Stimulated activated CD8-positive, alpha-beta memory T cell treated with anti-CD3 and anti-CD28 coated beads, Interleukin-15, amount 100 ng/mL, for 4 hours (primary cell): ENCODE measurements at places on chromosomes 11 and 22.
A peak's percentile ranks its signal among the peaks of the same experiment; 100 is the strongest.

- DNase-seq: no peak
Measured at GRCh38 chr11:44359162-44359561, 49.2 kb upstream of the ALX4 start.

DNA sequence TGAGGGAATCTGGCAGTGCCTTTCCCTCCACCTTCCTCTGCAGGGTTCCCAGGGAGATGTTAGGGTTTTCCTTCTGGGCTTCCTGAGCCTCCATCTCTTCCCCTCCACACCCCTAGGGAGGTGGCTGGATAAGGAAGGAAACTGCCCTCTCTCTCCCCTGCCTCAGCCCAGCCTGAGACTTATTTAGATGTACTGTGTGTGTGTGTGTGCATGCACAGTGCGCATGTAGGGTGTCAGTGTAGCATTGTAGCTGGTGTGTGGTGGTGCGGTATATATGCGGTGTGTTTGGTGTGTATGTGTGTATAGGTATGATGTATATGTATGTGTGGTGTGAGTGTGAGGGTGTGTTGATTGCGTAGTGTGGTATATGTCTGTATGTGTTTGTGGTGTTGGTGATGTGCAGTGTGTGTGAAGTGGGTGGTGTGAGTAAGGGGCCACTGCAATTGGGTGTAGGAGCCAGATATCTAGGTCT lies 1.5 kb downstream of the FXYD6 start:
- no peak for DNase-seq

- DNase-seq: no peak
Measured at GRCh38 chr22:49528420-49528720, 299.3 kb downstream of the BRD1 start.

DNA sequence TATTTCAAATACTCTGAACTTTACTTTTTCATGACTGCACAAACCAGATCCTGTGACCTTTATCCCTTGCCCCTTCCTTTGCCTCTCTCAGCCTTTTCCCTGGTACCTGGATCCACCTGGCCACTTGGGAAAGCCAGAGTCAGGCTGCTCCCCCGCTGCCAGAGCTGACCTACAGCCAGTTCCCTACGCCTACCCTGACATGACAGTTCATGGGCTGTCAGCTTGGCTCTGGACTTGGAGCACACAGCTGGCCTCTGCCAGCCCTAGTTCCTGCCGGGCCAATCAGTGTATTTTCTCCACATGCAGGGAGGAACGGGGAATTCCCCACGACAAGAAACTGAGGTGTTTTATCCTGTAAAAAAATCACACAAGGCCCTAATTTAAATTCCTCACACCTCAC lies 382.6 kb downstream of the INSC start:
- DNase-seq: no peak

DNA sequence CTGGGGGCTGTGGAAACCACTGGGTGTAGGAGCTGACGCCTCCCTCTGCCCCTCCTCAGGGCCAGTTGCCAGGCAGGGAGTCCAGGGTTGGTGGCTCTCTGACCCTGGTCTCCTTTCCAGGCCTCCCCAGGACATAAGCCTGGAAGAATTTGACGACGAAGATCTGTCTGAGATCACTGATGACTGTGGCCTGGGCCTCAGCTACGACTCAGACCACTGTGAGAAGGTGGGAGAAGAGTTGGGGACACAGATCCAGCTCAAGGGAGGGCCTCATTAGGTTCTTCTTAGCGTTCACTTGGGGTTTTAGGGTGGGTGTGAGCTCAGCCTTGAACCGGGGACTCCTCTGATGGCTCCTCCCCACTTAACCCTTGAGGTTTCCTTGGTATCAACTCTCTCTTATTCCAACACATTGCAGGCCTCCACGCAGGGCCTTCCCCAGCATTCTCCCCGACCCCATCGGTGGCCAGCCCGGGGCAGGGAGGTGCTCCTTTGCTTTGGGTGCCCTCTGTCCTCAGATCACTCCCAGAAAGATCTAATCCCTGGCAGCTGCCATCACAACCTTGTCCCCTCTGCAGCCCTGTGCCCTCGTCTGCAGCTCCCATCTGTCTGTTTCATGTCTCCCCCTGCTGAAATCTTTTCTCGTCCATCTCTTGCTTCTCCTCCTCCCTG lies 1.2 kb downstream of the MAPK8IP2 start:
- DNase-seq: no peak

DNA sequence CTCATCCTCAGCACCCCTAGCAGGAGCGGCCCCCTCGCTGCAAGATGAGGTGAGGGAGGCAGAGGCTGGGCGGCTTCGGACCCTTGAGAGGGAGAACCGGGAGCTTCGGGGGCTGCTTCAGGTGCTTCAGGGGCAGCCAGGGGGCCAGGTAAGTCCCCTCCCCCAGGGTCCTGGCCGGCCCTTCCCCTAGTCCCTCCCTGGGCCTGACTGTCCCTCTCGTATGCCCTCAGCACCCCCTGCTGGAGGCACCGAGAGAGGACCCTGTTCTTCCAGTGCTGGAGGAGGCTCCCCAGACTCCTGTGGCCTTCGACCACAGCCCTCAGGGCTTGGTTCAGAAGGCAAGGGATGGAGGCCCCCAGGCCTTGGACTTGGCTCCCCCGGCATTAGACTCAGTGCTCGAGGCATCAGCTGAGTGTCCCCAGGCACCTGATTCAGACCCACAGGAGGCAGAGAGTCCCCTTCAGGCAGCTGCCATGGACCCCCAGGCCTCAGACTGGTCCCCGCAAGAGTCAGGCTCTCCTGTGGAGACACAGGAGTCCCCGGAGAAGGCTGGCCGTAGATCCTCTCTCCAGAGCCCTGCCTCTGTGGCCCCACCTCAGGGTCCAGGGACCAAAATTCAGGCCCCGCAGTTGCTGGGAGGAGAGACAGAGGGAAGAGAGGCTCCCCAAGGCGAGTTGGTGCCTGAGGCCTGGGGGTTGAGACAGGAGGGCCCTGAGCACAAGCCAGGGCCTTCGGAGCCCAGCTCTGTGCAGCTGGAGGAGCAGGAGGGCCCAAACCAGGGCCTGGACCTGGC lies 4.0 kb downstream of the CCDC88B start:
- no peak for DNase-seq

DNA sequence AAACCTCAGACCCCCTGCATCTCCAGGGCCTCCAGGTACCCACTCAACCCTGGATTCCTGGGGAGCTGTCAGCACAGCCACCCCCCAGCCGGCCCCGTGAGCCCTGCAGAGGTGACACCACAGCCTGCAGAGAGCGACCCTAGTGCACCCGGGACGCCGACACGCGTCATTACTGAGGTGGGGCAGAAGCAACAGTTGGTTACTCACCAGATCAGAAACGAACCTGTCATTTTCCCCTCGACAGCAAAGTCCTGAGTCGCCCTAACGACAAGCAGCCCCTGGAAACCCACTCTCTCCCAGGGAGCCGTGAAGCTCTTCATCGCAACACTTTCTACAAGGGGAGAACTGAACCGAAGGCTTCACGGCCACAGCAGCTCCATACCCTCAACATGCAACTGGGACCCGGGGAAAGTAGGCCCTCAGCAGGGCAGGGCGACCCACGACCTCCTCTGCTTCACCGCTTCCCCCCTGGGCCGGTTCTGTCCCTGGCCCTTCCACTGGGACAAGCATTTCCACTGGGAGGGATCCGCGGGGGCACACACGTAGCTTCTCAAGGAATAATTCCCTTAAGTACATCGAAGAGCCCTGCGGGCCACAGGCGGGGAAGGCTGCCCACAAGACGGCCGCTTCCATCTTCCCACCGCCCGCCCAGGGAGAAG lies 1.6 kb downstream of the BRD1 start:
- DNase-seq: peak; percentile 54

- no peak for DNase-seq
Measured at GRCh38 chr22:41001722-41002122, 50.5 kb downstream of the RBX1 start.

DNA sequence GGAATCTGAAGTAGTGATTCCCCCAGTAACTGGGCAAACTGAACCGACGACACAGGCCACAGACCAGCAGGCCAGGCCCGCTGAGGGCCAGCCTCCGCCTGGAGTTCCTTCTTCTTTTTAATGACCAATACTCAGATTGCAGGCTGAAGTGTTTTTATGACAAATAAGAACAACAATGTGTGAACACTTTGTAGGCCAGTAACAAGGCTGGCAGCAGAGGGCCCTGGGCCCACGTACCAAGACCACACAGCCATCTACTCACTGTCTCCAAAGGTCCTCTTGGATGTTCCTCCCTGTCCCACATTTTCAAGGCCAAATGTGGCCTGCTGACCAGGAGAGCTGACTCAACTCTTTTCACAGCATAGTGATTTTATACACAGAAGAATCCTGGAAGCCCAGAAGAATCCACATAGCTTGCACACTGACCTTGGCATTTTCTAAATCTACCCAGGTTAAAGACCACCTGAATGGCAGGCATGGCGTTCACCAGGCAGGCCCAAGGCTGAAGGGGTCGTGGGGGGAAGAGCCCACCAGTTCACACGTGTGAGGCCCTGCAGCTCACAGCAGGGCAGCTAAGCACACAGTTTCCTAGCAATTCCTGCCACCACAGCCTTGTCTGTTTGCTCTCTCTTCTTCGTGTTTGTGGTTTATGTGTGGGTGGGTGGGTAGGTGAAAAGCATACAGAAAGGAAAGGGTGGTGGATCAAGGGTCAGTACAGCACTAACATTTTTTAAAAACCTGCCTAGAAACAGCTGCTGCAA lies 13.3 kb downstream of the SMCO4 start:
- DNase-seq: no peak

DNA sequence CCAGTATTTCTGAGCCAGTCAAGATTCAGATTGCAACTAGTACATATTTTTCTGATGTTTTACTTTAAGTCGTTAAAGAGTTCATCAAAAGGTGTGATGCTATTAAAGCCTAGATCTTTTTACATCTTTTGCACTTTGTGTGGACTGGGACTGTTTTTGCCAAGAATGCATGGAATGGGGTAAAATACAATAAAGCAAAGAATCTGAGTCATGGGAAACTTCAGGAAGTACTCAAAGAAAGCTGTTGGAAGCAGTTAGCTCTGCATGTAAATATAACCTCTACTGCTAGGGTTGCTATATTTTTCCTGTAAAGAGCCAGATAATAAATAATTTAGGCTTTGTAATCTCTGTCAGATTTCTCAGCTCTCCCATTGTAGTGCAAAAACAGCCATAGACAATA lies 20.9 kb downstream of the ATXN10 start:
- no peak for DNase-seq

DNA sequence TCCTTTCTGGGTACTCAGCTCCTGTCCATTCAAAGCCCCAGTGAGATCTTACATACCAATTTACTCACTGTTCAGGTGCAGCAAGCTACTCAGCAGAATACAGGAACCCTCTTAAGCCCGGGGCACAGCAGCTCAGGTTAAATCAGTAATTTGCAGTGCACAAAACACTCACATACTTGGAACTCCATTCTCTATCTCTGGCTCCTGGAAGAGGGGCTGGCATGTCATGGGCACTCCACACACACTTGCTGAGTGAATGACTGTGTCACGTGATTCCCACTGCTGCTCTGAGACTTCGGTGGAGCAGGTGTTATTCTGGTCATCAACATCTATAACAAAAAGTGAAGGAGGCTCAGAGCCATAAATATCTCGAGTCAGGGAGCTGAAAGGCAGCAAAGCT lies 157.3 kb upstream of the BDNF start:
- no peak for DNase-seq

- no peak for DNase-seq
Measured at GRCh38 chr22:45580726-45581381, 78.2 kb downstream of the FBLN1 start.

DNA sequence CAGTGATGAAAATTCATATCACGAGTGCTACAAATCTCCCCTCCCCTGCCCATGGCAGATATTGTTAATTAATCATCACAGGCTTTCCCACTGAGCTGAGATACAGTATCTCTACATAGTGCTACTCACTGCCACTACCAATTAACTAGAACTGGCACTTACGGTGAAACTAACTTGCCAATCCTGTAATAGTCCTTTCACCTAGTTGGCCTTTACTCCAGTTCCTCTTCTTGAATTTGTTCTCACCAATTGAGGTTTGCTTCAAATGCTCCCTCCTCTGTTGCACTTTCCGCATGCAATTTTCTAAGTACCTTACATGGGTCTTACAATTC lies 11.9 kb upstream of the PRRG4 start:
- DNase-seq: no peak

DNA sequence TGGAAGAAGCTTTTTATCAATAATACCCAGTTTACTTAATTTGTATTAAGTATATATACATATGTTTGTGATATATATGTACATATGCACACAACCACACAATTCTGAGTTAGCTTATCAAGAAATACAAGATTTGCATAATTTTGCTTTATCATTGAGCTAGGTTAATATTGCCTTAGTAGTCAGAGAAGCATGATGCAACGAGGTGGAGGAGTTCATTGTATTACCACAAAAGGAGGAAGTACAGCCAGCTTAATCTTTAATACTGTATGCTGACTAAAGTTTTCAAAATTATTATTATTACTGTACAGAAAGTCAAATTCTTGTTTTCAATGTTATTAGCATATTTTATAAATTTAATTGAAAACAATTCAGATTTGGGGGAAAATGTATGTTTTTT lies 278.4 kb upstream of the PDGFD start:
- no peak for DNase-seq

DNA sequence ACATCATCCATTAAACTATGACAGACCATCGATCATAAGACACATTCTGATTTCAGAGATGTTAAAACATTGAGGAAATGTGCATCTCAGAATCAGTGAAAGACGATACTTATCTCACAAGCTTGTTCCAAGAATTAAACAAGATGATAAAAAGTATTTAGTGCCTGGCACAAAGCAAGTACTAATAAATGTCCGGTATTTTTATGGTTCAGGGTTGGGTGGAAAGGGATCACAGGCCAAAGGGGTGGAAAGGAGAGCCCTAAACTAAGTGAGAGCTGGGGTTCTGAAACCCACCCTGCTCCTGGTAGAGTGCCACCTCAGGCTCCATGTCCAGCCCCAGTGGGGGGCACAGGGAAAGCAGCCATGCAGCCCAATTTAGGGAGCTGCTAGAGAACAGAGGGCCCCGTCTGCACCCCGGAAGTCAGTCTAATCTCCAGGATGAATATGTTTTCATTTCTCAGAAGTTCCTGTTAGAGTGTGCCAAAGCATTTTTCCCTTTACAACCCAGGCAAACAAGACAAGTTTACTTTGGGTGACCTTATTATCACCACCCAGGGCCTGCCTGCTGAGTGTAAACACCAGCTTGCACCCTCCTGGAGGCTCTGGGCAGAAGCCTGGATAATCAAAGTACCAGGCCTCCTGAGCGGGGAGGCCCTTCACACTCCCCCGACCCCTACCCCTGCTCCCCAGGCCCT lies 3.8 kb upstream of the CREB3L1 start:
- DNase-seq: no peak

GRCh38 chr11:86582898-86583297 lies 89.5 kb downstream of the ME3 start:
- DNase-seq: no peak

DNA sequence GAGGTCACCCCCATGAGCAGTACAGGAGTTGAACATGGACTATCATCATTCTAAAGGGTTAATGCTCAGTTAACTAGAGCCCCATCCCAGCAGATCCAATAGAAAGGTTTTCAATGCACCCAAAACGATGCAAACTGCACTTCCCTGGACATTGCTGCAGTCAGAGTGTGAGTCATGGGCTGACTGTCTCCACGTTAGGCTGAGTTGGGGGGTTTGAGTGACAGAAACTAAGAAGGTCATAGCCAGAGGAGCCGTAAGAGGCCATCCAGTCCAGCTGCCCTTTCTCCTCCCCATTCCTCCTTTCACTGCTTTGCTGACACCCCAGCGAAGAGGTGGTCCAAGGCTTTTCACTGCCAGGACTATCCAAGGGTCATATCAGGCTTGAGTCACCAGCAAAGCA lies 10.5 kb upstream of the OR2AT4 start:
- no peak for DNase-seq

- no peak for DNase-seq
Measured at GRCh38 chr22:43356881-43357280, 13.7 kb upstream of the SCUBE1 start.

GRCh38 chr11:13691286-13691899 lies 22.9 kb downstream of the FAR1 start:
- no peak for DNase-seq

- no peak for DNase-seq
Measured at GRCh38 chr11:33668468-33668825, 32.2 kb downstream of the C11orf91 start.
